Body of pancreas (tissue), 4 donors: ENCODE measurements at places on chromosomes 12 and 14. TPM values are rescaled to one million over a fixed set of nuclear protein-coding genes. Genes with fewer than 3 reads are reported as not detected.

DNA sequence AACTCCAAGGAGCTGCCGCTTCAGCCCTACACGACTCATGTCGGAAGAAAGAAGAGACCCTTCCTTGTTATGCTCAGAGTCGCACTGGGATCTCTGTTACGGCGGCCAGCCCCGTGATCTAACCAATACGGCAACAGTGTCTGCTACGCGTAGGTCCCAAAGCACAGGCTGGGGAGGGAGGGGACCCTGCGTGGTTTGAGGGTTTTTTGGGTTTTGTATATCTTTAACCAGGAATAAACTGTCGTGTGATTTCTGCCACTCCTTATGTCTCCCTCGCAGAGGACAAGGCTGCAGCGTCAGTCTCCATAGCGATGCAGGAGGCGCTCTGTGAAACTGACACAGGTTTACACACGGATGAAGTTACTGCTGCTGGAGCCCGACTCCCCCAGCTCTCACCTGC lies 60.0 kb upstream of the DIO3 start:
- no peak overlapping the region for H3K27ac ChIP-seq
- no peaks in the 10 kb centered on the region for H3K36me3 ChIP-seq
- H3K4me1 ChIP-seq = peaks cover 9% of the 10 kb centered on the region
- no peak overlapping the region for H3K4me3 ChIP-seq
- H3K27me3 ChIP-seq = no peaks in the 10 kb centered on the region

DNA sequence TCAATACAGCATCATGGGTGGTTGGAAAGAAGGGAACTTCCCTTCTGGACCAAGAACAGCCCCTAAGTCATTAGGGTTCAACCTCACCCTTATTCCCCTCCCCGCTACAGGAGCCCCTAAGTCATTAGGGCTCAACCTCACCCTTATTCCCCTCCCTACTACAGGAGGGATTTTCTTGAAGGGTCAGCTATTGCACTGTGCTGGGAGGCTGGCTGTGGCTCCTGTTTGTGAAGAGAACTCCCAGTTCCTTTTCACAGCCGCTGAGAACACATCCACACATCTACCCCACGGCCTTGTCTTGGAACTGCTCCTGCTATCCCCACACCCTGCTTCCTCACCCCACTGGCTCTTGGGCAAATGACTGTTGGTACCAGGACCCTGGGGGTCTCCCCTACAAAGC lies 44.9 kb downstream of the ERH start:
- H3K27me3 ChIP-seq = no peaks in the 10 kb centered on the region
- no peak for DNase-seq

The ADSS1 gene
- total RNA-seq = 4.0 TPM

- no peak for DNase-seq
- no peak overlapping the region for H3K27ac ChIP-seq
- no peaks in the 10 kb centered on the region for H3K4me1 ChIP-seq
Observed at GRCh38 chr14:88952901-88953300, 128.4 kb downstream of the TTC8 start.

The HOXC9 gene
- total RNA-seq = not detected

The CAMKK2 gene
- 17.4 TPM for total RNA-seq

DNA sequence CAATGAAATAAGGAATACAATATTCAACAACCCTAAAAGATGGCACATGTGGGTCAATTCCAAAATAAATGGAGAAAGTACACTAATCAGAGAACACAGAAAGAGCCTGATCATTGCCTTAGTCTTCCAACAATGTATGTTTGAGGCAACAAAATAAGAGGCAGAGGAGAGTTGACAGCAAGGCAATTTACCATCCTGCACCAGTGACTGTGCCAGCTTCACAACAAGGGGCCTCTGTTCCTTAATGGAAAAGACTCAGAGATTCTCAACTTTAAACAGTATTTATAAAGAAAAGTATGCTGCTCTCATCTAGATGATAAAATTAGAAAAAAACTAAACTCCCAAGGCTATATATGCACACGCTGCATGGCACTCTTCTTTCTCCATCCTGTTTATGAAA lies 25.9 kb downstream of the EPS8 start:
- H3K36me3 ChIP-seq = no peaks in the 10 kb centered on the region
- no peaks in the 10 kb centered on the region for H3K4me1 ChIP-seq
- H3K4me3 ChIP-seq = no peak overlapping the region
- no peak for DNase-seq
- H3K27ac ChIP-seq = no peak overlapping the region
- H3K27me3 ChIP-seq = no peaks in the 10 kb centered on the region

- no peaks in the 10 kb centered on the region for H3K36me3 ChIP-seq
- no peak overlapping the region for H3K4me3 ChIP-seq
- no peak for DNase-seq
- no peak overlapping the region for H3K27ac ChIP-seq
Observed at GRCh38 chr14:93961620-93962019, 14.8 kb downstream of the ASB2 start.

The GPR132 gene
- total RNA-seq = 1.0 TPM

The ACOT6 gene
- total RNA-seq = not detected

The TXNRD1 gene
- total RNA-seq = 35.9 TPM

DNA sequence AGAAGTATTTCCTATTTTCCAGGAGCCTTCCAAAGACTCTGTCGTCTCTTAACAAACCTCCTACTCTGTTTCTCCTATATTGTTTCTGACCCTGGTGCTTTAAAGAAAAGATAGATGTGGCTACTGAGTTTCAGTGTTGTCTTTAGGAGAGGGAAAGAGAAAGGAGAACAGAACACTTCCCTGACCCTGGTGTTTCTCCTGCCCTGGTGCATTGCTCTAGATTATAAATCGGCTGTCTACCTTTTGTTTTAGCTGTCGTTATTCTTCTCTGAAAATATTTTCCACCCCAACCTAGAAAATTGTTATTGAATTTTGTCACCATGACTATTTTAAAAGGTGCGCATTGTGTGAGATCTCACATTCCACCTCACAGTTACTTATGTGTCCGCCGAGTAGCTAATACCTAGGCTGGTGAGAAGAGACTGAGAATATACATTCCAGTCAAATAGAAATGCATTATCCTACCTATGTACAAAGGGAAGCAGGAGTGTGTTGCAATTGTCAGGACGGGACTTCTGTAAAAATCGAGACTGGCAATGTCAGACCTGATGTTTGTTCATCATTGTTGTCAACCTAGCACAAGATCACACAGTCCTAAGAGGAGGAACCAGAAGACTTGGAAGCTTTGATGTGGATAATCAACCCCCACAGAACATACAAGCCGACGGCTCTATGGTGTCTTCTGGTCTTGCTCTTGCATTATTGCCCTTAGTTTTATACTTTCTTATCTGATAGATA lies 108.7 kb upstream of the SLC38A4 start:
- H3K4me3 ChIP-seq = no peak overlapping the region
- H3K27me3 ChIP-seq = no peaks in the 10 kb centered on the region
- DNase-seq = no peak
- no peaks in the 10 kb centered on the region for H3K4me1 ChIP-seq
- no peaks in the 10 kb centered on the region for H3K36me3 ChIP-seq

- H3K4me3 ChIP-seq = no peak overlapping the region
- no peak for DNase-seq
- peaks cover 19% of the 10 kb centered on the region for H3K4me1 ChIP-seq
- H3K36me3 ChIP-seq = no peaks in the 10 kb centered on the region
Observed at GRCh38 chr12:69097619-69098368, 141.6 kb upstream of the CPSF6 start.
